Muscle of leg (tissue), 16 donors: ENCODE measurements at places on chromosomes 16 and 17. TPM values are rescaled to one million over a fixed set of nuclear protein-coding genes. Genes with fewer than 3 reads are reported as not detected.
A peak's percentile ranks its signal among the peaks of the same experiment; 100 is the strongest.

DNA sequence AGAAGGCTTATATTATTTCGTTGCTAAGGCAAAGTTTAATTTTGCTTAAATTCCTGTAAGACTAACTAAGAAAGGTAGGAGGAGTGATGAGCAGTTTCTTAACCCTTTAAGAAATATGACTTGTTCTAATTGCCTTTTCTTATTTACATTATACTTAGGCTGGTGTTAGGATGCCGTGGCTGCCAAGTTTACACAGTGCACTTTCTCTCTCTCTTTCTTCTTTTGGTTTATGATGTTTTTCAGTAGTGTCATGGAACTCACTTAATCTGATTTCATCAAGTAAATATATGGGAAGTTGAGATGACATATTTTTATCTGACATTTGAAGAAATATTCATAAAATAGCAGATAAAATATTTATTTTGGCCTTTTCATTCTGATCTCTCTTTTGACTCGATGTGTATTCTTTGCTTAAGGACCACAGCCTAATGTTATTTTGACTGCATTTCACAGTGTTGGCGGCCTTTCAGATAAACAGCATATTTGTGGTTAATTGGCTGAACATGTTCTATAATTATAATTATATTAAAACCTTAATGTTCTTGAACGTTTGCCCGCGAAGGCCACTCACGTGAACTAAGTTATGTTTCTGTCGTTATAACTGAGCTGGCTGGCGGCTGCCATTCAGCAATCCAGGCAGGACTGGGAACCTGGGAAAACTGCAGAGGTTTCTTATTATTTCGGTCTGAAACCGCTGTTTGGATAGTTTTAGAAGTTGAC, 191.6 kb downstream of the WWOX start:
- H3K27me3 ChIP-seq: no peaks in the 10 kb centered on the region
- no peak overlapping the region for H3K27ac ChIP-seq
- peaks cover 6% of the 10 kb centered on the region for H3K4me1 ChIP-seq
- no peak for DNase-seq

DNA sequence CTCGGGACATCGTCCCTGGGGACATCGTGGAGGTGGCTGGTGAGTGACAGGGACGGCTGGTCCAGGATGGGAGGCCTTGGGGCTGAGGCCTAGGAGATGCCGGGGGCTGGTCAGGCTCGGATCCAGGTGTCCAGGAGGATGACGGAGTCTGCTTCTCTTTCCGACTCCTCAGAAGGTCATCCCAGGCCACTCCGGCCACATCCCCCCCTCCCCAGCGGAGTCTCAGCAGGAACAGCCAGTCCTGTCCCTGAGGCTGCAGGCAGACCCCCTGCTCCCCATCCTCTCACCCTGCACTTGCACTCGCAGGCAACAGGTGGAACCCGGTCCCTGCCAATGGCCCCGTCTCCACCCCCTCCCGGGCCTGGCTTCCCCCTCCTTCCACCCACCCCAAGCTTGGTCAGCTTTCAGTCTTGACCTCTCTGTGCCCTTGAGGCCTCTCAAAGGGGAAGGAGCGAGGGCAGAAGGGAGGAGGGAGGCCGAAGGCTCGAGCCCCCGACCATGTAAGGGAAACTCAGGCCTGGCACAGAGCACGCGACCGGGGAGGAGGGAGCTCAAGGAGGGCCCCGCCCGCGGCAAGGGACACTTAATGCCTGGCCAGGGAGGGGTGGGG, 4.4 kb downstream of the ATP2A1 start:
- DNase-seq: peak; percentile 85
- H3K36me3 ChIP-seq: peaks cover 45% of the 10 kb centered on the region
- peaks cover 42% of the 10 kb centered on the region for H3K4me1 ChIP-seq
- H3K4me3 ChIP-seq: peak overlapping the region; percentile 21
- H3K27me3 ChIP-seq: peaks cover 10% of the 10 kb centered on the region

DNA sequence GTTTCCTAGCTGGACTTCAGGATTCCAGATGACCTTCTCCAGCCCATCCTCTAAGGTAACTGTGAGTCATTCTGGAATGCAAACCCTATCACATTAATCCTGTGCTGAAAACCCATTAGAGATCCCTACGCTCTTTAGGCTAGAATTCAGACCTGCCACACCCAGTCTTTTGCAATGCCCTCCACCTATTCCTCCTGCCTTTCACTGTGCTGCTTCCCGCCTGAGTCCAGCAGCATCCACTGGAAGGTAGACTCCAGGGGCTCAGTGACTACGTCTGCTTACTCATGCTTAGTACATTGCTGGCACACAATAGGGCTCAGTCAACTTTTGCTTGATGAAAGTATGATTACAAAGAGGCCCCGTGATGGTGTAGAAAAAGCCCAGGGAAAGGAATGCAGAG, 121.1 kb downstream of the SPACA3 start:
- peak overlapping the region; percentile 3 for H3K27ac ChIP-seq
- H3K4me3 ChIP-seq: no peak overlapping the region
- no peaks in the 10 kb centered on the region for H3K36me3 ChIP-seq
- peaks cover 31% of the 10 kb centered on the region for H3K4me1 ChIP-seq

GRCh38 chr17:78665952-78666920, 89.0 kb upstream of the DNAH17 start:
- no peaks in the 10 kb centered on the region for H3K27me3 ChIP-seq
- H3K4me3 ChIP-seq: no peak overlapping the region
- H3K27ac ChIP-seq: peak overlapping the region; percentile 67
- H3K4me1 ChIP-seq: peaks cover 30% of the 10 kb centered on the region

The KIF2B gene
- total RNA-seq: not detected

DNA sequence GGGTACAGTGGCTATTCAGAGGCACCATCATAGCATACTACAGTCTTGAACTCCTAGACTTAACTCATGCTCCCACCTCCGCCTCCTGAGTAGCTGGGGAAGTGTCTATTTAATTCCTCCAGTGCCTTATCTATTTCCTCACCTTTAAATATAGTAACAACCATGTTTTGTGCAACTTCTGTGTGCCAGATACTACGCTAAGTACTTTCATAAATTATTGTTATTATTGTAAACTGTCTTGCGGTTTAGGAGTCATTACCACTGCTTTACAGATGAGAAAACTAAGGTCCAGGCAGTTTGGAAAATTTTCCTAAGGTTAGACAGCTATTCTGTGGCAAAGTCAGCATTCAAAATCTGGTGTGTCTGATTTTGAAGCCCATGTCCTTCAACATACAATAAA, 359.1 kb upstream of the XYLT1 start:
- H3K27me3 ChIP-seq: no peaks in the 10 kb centered on the region
- no peak overlapping the region for H3K27ac ChIP-seq
- H3K4me3 ChIP-seq: no peak overlapping the region
- no peaks in the 10 kb centered on the region for H3K4me1 ChIP-seq
- no peak for DNase-seq

- no peak overlapping the region for H3K27ac ChIP-seq
- no peak overlapping the region for H3K4me3 ChIP-seq
- no peak for DNase-seq
- peaks cover 31% of the 10 kb centered on the region for H3K27me3 ChIP-seq
- peaks cover 3% of the 10 kb centered on the region for H3K36me3 ChIP-seq
These were observed 3.5 kb downstream of the CHAD start for GRCh38 chr17:50465171-50465570.

GRCh38 chr17:58587713-58588117, 73.3 kb upstream of the MTMR4 start:
- no peak overlapping the region for H3K27ac ChIP-seq
- H3K4me1 ChIP-seq: no peaks in the 10 kb centered on the region
- no peaks in the 10 kb centered on the region for H3K36me3 ChIP-seq
- no peak overlapping the region for H3K4me3 ChIP-seq
- no peaks in the 10 kb centered on the region for H3K27me3 ChIP-seq

The KCNH6 gene
- total RNA-seq: not detected

The BLTP2 gene
- 52.9 TPM for total RNA-seq

DNA sequence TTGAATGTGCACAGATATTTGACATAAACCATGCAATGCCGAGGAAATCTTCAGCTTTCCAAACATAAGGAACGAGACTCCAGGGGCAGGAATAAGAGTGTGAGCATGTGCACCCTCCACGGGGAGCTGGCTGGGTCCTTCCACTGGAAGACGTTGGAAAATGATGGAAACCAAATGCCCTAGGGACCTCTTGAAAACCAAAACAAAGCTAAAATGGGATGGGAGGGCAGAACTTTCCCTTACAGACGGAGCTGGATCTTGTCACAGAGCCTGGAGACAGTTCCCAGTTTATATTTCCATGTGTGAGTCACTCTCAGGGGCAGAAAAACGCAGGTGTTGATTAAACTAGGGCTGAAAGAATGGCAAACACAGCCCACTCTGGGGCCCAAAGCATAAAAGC, 34.4 kb upstream of the DNAH17 start:
- no peaks in the 10 kb centered on the region for H3K36me3 ChIP-seq
- H3K4me1 ChIP-seq: peaks cover 38% of the 10 kb centered on the region
- H3K27me3 ChIP-seq: peaks cover 2% of the 10 kb centered on the region
- H3K4me3 ChIP-seq: no peak overlapping the region

DNA sequence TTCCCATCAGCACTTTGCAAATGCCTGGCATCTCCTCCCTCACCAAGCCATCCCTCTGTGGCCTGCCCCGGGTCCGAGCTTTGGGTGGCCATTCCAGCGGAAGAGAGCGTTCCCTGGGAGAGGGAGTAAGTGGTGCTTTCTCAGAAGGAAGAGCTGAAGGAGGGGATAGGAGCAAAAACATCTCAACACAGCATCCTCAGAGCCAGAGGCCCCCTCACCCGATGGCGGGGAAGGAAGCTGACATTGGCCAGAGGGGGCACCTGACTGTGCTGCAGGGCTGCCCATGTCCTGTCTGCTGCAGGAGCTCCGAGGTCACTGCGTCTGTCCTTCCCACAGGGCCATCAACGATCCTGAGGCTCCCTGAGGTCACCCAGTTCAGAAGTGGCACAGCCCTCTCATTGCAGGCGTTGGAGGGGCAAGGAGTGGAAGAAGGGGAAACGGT, 427 bp upstream of the TLCD3B start:
- H3K4me3 ChIP-seq: no peak overlapping the region
- peaks cover 28% of the 10 kb centered on the region for H3K4me1 ChIP-seq
- no peak for DNase-seq
- H3K36me3 ChIP-seq: no peaks in the 10 kb centered on the region

The CDH11 gene
- 114 TPM for total RNA-seq

DNA sequence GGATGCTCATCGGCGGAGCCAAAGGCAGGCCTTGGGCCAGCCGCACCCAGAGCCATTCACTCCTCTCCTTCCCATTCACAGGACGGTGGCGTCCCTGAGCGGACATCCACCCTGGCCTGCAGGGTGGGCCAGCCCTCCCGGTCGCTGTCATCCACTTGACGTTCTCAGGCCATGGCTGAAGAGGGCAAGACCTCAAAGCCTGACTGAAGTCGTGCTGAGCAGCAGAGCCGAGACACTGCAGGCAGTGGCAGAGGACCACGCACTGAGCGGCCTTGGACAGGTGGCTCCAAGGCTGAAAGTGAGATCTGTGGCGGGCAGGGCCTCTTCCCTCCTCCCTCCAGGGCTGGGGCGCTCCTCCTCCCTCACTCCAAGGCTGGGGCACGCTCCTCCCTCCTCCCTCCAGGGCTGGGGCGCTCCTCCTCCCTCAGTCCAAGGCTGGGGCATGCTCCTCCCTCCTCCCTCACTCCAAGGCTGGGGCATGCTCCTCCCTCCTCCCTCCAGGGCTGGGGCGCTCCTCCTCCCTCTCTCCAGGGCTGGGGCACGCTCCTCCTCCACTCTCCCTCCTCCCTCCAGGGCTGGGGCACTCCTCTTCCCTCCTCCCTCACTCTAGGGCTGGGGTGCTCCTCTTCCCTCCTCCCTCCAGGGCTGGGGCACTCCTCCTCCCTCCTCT, 24.1 kb downstream of the GNPTG start:
- H3K36me3 ChIP-seq: peaks cover 17% of the 10 kb centered on the region
- H3K4me3 ChIP-seq: no peak overlapping the region
- H3K4me1 ChIP-seq: peaks cover 10% of the 10 kb centered on the region

- no peak overlapping the region for H3K4me3 ChIP-seq
- peaks cover 8% of the 10 kb centered on the region for H3K27me3 ChIP-seq
- peaks cover 41% of the 10 kb centered on the region for H3K36me3 ChIP-seq
- H3K4me1 ChIP-seq: peaks cover 37% of the 10 kb centered on the region
- no peak for DNase-seq
These were observed 5.0 kb downstream of the RPL19 start for GRCh38 chr17:39205112-39205526.

DNA sequence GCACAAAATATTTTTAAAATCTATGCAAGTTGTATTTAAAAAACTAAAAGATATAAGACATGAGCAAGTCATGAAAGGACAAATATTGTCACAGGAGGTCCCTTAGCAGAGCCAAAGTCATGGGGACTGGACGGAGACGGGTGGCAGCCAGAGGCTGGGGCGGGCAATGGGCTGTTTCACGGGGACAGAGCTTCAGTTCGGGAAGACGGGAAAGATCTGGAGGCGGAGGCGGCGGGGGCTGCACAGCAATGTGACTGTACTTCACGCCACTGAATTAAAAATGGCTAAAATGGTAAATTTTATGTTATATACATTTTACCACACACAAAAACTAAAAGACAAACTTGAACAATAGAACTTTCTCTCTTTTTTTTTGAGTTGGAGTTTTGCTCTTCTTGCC, 60.0 kb upstream of the METRNL start:
- no peak overlapping the region for H3K27ac ChIP-seq
- DNase-seq: no peak
- peaks cover 6% of the 10 kb centered on the region for H3K36me3 ChIP-seq
- H3K4me3 ChIP-seq: no peak overlapping the region
- H3K4me1 ChIP-seq: no peaks in the 10 kb centered on the region

DNA sequence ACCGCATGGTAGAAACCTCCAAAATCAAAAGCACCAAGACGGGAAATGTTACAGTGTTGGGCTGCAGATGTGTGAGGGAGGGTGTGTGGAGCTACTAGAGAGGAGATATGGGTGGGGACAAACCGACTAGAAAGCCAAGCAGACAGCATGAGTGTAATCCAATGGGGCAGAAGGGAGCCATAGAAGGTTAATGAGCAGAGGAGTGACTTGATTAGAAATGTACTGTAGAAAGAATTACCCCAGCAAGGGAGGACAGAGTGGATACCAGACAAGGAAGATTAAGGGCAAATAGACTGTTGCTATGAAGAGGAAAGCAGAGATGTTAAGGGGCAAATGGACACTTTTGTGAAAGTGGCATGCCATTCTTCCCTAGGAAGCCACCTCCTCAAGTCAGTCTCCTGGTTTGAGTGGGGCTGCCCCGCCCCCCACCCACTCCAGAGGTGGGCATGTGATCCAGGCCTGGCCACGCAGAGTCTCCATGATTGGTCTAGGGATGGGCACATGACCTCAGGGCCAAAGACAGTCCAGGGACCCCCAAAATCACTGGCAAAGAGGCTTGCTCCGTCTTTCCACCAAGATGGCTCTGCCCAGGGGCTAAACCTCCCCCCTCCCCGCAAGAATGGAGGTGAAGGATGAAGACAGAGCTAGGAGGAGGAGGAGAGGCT, 4.3 kb downstream of the COTL1 start:
- H3K4me1 ChIP-seq: peaks cover 19% of the 10 kb centered on the region
- no peaks in the 10 kb centered on the region for H3K36me3 ChIP-seq
